ENCODE measurements at places on chromosomes 2 and 18.

DNA sequence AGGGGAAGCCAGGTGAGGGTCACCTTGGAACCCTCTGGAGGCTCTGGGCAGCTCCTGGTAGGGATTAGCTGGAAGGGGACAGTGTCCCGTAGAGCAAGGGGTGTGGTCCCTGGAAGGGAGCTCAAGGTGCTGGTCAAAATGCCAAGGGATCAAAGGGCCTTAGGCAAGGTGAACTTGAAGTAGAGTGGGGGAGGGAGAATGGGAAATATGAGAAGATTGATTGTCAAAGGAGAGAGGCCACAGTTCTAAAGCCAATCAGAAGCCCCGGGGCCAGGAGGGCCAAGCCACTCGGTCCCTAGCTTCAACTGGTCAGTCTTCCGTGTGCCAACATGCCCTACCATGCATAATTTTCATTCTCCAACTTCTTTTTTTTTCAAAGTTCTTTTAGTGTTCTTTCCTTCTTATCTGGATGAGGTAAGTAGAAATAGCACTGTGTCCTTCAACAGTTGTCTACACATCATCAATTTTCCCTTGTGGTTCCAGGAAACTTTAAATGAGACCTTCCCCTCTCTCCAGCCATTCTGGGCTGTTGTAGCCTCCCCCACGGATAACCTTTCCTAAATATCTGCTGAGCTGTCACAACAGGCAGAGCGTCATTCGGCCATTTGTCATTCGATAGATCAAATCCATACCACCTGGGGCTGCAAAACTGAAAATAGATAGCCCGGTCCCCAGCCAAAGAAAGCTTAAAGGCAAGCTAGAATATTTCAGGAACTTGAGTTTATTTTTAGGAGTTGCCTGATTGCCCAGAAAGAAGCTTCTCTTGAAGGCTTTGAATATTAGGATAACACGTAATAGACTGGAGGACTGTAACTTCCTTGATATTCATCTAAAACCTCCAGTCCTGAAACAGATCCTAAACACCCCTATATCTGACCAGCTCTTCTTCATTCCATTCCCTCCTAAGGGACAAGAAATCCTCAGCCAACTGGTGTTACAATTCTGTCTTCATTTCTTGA is 83.3 kb downstream of the ALPK2 start:
- no peak for DNase-seq
- H3K27ac ChIP-seq: no peak overlapping the region

GRCh38 chr2:38496927-38497669 is 105.6 kb downstream of the HNRNPLL start:
- H3K4me3 ChIP-seq: no peak overlapping the region
- peaks cover 5% of the 10 kb centered on the region for H3K4me1 ChIP-seq
- no peak overlapping the region for H3K27ac ChIP-seq
- no peaks in the 10 kb centered on the region for H3K36me3 ChIP-seq
- H3K27me3 ChIP-seq: peaks cover 10% of the 10 kb centered on the region
- no peak for DNase-seq

DNA sequence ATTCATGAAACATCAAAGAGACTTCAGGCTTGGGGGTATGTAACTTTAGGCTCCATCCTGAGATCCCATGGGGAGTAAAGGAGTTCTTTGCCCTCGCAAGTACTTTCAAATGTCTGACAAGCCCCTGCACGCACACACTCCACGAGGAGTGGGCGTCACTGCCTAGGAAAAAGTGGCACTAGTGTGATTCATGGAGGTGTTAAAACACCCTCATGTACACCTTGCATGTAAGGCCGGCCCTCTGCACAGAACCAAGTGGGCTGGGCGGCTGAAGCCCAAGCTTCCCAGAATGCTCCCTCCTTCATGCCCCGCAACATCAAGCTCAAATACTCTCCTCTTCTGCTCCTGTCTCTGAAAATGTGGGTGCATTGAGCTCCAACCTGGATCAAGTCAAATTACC is 7.8 kb downstream of the HS1BP3 start:
- no peaks in the 10 kb centered on the region for H3K27me3 ChIP-seq
- no peak overlapping the region for H3K4me3 ChIP-seq
- H3K36me3 ChIP-seq: peaks cover 2% of the 10 kb centered on the region
- H3K4me1 ChIP-seq: no peaks in the 10 kb centered on the region
- no peak for DNase-seq
- no peak overlapping the region for H3K27ac ChIP-seq

DNA sequence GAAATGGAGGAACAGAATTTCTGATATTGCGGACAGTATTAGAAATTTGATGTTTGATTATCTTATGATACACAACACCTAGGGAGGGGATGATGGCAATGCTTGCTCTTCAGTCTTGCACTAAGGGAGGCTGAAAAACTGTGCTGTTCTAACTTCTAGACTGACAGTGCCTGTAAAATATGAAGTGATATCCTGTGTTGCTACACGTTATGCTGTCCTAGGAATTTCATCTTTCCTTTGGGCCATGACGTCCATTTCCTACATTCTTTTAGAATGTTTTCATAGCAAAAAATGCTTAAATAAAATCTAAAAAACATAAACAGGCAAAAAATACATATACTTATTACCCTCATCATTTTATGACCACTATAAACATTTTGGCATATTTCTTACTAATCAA is 55.3 kb downstream of the OSBPL1A start:
- no peak overlapping the region for H3K27ac ChIP-seq
- DNase-seq: no peak
- no peak overlapping the region for H3K4me3 ChIP-seq
- H3K27me3 ChIP-seq: peaks cover 14% of the 10 kb centered on the region
- no peaks in the 10 kb centered on the region for H3K36me3 ChIP-seq

GRCh38 chr2:99356853-99357252 is 19.7 kb downstream of the EIF5B start:
- H3K27ac ChIP-seq: no peak overlapping the region
- H3K36me3 ChIP-seq: peaks cover 13% of the 10 kb centered on the region
- no peak overlapping the region for H3K4me3 ChIP-seq
- H3K4me1 ChIP-seq: peaks cover 19% of the 10 kb centered on the region

DNA sequence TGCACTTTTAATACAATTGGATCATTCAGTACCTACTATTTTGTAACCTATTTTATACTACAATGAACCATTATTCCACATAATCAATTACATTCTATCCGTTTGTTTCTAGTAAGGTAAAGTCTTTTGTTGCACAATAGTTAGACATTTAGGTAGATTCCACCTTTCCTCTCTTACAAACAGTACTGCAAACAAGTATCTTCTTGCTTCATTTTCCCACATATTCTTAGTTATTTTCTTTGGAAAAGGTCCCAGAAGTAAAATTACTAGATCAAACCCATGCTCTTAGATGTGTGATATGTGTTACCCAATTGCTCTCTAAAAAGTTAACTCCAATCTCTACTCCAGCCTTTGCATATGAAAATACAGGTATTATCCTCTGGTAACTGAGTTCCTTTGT is 49.6 kb downstream of the SPIRE1 start:
- peaks cover 6% of the 10 kb centered on the region for H3K27me3 ChIP-seq
- no peak overlapping the region for H3K27ac ChIP-seq
- no peaks in the 10 kb centered on the region for H3K36me3 ChIP-seq
- H3K4me3 ChIP-seq: no peak overlapping the region
- DNase-seq: no peak
- peaks cover 16% of the 10 kb centered on the region for H3K4me1 ChIP-seq

GRCh38 chr2:189425676-189426075 is 15.6 kb upstream of the WDR75 start:
- no peak overlapping the region for H3K27ac ChIP-seq
- DNase-seq: no peak
- H3K27me3 ChIP-seq: peaks cover 7% of the 10 kb centered on the region
- no peaks in the 10 kb centered on the region for H3K4me1 ChIP-seq
- no peak overlapping the region for H3K4me3 ChIP-seq
- H3K36me3 ChIP-seq: no peaks in the 10 kb centered on the region

DNA sequence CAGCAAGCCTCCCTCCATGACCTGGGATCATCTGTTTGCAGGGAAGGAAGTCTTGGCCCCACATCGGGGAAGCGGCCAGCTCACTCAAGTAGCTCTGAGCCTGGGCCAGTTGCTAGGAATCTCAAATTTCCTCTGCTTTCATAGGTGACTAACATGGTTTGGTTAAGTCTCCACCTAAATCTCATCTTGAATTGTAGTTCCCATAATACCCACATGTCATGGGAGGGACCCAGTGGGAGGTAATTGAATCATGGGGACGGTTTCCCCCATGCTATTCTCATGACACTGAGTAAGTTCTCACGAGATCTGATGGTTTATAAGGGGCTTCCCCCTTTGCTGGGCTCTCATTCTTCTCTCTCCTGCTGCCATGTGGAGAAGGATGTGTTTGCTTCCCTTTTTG is 75.2 kb downstream of the LBH start:
- no peak for DNase-seq
- peaks cover 2% of the 10 kb centered on the region for H3K4me1 ChIP-seq
- H3K36me3 ChIP-seq: no peaks in the 10 kb centered on the region
- H3K27ac ChIP-seq: no peak overlapping the region

- no peaks in the 10 kb centered on the region for H3K36me3 ChIP-seq
- no peak overlapping the region for H3K27ac ChIP-seq
- H3K27me3 ChIP-seq: no peaks in the 10 kb centered on the region
- DNase-seq: no peak
Observed at GRCh38 chr18:6537475-6537874, 122.8 kb upstream of the L3MBTL4 start.

DNA sequence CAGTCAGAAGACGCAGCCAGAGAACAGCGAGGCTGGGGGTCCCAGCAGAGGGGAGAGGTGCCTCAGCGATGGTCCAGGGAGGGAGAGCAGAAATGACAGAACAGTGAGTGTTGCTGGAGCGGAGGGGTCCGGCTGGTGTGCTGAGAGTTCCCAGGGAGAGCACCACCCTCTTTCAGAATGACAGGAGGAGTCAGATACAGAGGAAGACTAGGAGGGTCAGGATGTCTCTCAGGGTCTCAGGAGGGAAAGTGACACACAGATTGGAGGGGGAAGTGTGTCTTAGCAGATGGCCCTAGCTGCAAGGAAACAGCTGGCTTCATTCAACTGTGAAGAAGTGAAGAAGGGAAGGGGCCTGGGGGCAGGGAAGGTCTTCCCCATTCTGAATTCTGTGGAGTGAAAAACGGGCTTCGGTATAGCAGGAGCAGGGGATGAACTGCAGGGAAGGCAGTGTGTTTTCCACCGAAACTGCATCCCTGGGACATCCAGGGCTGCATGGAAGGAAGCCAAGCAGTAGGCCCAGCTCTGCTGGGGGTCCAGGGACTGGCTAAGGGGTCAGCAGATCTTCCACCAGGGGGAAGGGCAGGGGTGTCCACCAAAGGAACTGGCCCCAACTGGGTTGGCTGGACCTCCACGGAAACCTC is 90.0 kb upstream of the OTOS start:
- H3K4me3 ChIP-seq: no peak overlapping the region
- no peak overlapping the region for H3K27ac ChIP-seq
- no peak for DNase-seq
- peaks cover 2% of the 10 kb centered on the region for H3K36me3 ChIP-seq
- H3K4me1 ChIP-seq: no peaks in the 10 kb centered on the region

DNA sequence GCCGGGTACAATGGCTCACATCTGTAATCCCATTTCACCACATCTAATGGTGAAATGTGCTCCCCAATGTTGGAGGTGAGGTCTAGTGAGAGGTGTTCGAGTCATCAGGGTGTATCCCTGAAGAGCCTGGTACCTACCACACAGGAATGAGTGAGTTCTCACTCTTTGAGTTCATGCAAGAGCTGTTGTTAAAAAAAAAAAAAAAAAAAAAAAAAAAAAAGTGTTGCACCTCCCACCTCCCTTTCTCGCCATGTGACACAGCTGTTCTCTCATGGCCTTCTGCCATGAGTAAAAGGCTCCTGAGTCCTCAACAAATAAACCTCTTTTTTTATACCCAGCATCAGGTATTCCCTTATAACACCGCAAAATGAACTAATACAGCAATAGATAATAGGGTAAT is 106.3 kb downstream of the C2orf74 start:
- H3K4me3 ChIP-seq: no peak overlapping the region
- H3K27me3 ChIP-seq: no peaks in the 10 kb centered on the region
- DNase-seq: no peak
- H3K4me1 ChIP-seq: peaks cover 1% of the 10 kb centered on the region
- peaks cover 37% of the 10 kb centered on the region for H3K36me3 ChIP-seq

Data from T-helper 2 cell treated with Interferon-gamma antibody and Interleukin-4, amounts not matched to agents 5 μg/mL and 100 μg/mL, for 36 hours (primary cell).